ENCODE measurements at places on chromosomes 12 and 14. TPM values are rescaled to one million over a fixed set of nuclear protein-coding genes. Genes with fewer than 3 reads are reported as not detected.
A peak's percentile ranks its signal among the peaks of the same experiment; 100 is the strongest.

GRCh38 chr12:54479421-54479820 is 6.0 kb upstream of the GTSF1 start:
- no peak for DNase-seq

DNA sequence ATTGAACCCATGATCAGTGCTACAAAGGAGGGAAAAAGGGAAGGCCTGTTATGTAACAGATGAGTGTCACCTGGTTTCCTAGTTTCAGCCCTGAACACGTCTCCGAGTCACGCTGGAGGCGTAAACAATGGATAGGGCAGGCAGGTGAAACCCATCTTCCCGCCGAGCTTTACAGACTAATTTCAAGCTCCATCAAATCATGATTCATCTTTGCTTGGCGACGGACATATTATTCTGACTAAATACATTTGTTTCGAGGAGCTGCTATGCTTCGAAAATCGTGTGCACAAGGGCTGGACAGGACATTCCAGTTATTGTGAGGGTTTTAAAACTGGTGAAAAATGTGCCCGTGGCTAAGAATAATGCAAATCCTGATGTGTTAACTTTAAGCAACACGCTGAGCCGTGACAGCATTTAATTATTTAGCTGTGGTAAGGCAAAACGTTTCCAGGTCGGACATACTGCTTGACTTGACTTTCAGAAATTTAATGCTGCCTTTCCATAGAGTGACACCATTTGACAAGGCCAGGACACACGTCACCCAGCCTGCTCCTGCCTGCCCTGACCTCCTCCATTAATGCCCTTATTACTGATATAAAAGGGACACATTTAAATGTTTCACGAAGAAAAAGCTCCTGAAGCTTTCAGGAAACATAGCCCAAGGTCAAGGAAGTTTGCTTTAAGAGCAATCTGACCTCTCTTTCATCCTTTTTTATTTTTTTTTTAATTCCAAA is 1203.5 kb upstream of the TMEM132C start:
- no peak for DNase-seq

KRT83 gene
- total RNA-seq: 0.05 TPM

TPH2 gene
- total RNA-seq: not detected

- DNase-seq: no peak
Measured at GRCh38 chr14:52609445-52610044, 56.9 kb downstream of the GPR137C start.

FAIM2 gene
- total RNA-seq: not detected

DNA sequence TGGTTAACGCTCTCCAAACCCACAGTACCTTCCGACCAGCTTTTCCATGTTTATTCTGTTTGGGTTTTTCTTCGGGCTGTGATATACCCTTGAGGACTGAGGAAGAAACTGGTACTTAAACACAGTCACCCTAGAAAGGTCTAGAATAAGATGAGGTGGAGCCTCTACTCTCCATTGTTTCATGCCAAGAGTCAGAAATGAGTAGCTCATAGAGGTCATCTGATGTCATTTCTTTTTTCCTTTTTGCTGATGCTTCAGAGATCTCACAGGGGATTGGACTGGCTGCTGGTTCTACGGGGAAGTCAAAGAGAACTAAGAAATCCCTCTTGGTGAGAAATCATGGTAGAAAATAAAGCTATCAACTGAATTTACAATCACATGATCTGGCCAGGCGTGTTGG is 538.2 kb upstream of the TMEM132C start:
- DNase-seq: no peak

GRCh38 chr14:85471744-85472143 is 58.2 kb upstream of the FLRT2 start:
- DNase-seq: peak; percentile 80

DNA sequence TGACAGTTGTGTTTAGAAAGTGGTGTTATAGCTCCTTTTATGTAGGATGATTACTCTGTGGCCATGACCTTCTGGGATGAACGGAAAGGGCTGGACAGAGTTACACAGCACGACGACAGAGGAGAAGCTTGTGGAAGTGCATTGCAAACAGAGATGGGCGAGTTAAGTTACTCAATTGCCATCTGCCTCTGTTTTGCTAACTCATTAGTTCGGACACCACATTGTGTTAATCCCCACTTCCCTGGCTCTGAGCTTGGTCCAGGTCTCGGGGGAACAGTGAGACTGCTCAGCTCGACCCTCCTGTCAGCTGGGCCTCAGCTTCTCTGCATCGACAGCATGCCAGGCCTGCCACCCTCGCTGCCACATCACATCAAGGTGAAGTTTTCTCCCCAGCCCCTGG is 408.0 kb downstream of the ZFP36L1 start:
- DNase-seq: no peak

CFAP251 gene
- 3.8 TPM for total RNA-seq

- DNase-seq: peak; percentile 19
Measured at GRCh38 chr14:23177181-23177580, 6.3 kb downstream of the SLC7A8 start.

DENND5B gene
- 19.8 TPM for total RNA-seq

- no peak for DNase-seq
Measured at GRCh38 chr14:54488318-54488645, 498 bp downstream of the GMFB start.

FAM222A gene
- 4.2 TPM for total RNA-seq

GRCh38 chr12:70853326-70853725 is 67.2 kb downstream of the PTPRR start:
- no peak for DNase-seq

DNA sequence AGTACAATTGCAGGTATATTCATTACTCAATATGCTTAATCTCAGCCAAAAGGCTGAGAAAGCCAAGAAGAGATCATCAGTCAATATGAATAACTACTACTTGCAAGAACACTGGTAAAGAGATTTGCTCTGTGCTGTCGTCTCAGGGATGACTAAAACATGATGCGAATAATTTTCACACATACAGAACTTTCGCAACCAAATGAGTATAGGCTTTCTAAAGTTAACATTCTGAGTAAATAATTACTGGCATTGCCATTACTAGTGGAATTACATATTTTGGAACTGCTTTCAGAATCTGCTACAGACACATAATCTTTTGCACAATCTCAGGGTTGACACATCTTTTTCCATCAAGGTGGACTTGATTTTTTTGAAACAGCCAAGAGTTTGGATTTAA is 24.7 kb downstream of the NCKAP1L start:
- no peak for DNase-seq

DNA sequence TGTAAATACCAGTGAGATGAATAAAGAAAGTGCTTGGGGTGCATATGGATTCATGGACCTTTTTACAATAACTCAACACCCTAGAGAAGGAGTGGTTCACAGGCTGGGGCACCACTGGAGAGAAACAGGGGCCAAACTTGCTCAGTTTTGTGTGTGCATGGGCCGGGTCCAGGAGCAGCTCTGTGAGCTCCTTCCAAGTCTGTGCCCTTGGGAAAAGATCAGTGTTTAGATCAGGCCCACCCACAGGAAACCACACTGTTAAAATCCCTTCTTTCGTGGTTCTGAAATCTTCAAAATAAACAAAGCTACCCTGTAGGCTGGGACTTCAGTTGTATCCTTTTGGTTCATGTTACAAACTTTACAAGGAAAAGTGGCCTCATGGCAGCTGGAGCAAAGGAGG is 156.1 kb upstream of the TMEM260 start:
- no peak for DNase-seq

- DNase-seq: no peak
Measured at GRCh38 chr14:92948647-92949046, 25.7 kb downstream of the CHGA start.
